ENCODE measurements at places on chromosomes 2 and 18.

- no peak for DNase-seq
Measured at GRCh38 chr18:35508030-35508429, 10.3 kb upstream of the INO80C start.

DNA sequence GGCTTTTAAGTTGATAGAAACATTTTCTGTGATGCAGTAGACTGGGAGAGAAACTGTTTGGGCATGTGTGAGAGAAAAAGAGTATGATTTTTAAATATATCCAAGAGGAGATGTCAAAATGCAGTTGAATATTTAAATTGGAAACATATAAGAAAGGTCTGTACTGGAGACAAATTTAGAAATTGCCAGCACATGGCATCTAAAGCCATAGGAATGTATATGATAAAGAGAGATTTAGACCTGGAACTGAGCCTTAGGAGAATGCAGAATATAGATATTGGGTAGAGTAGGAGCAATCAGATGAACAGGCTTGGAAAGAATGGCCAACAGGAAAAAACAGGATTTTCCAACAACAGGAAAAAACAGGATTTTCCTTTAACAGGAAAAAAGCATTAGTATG is 680.8 kb downstream of the MBD2 start:
- DNase-seq, result no peak

GRCh38 chr2:177147093-177147694 is 65.4 kb upstream of the HNRNPA3 start:
- no peak for DNase-seq

DNA sequence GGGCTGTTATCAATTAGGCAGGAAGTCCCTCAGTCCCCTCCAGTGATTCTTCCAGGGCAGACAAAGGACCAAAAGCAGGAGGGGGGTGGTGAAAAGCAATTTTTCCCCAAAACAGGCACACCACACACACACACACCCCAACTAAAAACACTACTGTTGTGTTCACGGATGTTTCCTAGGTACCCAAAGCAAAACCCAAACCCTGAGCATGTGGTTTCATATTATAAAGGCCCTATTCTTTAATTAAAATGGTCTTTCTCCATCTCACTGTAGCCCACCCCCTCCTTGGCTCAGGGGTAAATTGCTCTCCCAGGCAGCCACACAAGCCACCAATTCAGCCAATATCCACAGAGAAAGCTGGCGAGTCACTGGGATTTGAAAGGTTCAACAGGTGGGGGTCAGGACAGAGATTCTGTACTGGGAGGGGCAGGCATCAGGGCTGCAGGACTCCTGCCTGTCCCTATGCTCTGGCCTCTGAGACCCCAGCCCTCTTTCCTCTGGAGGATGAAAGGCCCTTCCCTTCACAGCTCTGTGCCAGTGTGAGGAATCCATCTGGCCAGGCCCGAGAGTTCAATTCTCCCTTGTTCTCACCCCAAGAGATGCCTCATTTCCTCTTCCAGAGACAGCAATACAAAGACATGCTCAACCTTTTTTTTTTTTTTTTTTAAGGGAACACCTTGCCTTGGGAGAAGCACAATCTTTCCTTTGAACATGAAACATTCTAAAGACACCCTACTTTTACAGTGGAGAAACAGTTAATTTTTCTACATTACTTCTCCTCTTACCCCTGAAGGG is 43.6 kb downstream of the SPRED2 start:
- DNase-seq, result no peak

- DNase-seq, result no peak
Measured at GRCh38 chr2:208565690-208566416, 159.3 kb downstream of the PTH2R start.

DNA sequence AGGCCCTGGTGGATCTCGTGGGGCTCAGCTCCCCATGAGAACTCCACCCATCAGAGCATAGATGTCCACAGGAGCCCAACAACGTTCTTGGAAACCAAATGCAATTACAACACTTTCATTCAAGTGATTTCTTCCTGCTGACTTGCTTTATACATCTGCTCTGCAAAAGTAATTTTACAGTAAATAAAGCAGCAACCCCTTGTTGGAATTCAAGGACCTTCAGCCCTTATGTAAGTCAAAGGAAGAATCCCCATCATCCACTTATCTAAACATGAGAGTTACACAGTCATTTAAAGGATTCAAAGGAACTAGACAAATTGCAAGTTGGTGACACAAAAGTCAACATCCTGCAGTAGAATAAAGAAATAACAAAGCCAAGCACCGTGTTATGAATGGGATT is 17.1 kb upstream of the ANTXR1 start:
- DNase-seq, result no peak

- no peak for DNase-seq
Measured at GRCh38 chr2:216942016-216942415, 82.2 kb upstream of the TNP1 start.

DNA sequence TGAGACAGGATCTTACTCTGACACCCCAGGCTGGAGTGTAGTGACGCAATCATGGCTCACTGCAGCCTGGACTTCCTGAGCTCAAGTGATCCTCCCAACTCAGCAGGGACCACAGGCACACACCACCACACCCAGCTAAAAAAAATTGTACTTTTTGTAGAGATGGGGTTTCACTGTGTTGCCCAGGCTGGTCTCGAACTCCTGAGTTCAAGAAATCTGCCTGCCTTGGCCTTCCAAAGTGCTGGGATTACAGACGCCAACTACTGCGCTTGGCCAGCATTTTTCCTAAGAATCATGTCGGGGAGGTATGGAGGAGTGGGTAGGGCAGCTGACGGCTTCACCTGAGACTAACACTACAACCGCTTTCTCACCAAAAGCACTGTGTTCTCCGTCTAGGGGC is 50.4 kb downstream of the CYP26B1 start:
- DNase-seq, result no peak

DNA sequence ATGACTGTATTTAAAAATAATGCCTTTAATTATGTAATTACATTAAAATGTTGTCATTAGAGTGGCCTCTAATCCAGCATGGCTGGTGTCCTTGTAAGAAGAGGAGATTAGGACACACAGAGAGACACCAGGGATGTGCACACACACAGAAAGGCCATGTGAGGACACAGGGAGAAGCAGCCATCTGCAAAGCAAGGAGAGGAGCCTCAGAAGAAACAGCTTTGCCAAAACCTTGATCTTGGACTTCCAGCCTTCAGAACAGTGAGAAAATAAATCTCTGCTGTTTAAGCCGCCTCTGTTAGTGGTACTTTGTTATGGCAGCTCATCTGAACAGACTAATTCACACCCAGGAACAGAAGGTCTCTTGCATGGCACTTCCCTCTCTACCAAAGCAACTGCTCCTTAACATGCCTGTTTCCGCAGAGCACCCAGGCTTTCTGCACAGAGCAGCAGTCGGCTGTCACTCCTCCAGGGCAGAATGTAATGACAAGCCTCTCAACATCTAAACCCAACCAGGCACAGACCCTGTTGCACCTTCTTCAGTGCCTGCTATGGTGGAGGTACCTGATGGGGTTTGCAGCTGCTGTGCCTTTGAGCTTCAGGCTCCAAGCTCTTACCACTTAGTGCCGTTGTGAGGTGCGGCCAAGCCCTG is 377.7 kb downstream of the TDRD15 start:
- DNase-seq, result no peak

GRCh38 chr18:10077986-10078385 is 164.2 kb downstream of the VAPA start:
- DNase-seq, result no peak

DNA sequence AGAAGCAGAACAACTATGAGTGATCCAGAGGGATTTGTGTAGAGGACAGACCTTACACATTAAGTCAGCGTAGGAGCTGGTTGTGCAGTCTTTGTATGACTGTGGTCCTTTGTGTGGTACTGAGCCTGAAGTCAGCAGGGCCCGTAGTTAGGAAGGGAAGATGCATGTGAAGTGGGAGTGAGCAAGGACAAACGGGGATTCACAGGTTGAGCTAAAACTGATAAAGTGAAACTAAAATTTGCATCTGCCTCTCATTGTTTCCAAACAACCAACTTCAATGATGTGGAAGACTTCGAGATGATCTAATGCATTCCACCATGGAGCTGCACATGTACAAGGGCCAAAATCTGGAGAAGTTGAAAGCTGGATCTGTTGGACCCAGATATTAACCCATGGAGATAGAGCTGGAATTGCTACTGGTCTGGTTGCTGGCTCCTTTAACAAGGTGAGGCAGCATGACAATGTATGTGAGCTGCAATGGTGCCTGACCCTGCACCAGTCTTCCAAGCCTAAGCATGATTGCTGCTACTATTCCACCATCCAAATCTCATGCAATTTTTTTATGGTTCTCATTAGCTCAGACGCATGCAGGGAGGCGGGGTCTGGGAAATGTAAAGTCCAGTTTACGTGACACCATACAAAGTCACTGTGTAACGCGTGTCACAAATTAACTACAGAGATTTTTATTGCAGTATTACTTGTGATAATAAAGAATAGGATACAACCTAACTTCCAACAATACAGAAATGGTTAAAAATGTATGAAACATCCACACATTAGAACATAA is 12.1 kb upstream of the CYBRD1 start:
- DNase-seq, result no peak

GRCh38 chr2:207283356-207283755 is 117.6 kb upstream of the KLF7 start:
- DNase-seq, result no peak

GRCh38 chr2:141601511-141602152 is 529.2 kb downstream of the LRP1B start:
- DNase-seq, result no peak

- no peak for DNase-seq
Measured at GRCh38 chr18:40751186-40751585, 1203.8 kb upstream of the PIK3C3 start.

DNA sequence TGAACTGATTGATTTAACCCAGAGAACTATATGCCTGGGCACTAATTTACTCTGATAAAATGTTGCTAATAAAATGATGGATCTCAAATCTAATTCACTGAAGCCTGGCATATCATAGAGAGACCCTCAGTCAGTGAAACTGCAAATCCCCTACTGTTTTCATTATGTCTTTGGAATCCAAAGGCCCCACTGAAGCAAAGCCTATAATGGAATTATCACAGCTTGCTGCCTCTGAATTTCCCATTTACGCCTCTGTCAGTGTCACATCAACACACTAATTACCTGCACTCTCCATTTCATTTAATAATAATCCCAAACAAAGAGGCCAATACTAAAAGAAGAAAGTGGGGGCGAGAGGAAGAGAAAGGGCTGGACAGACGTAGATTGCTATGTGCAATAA is 470.9 kb downstream of the MBD2 start:
- DNase-seq, result no peak

DNA sequence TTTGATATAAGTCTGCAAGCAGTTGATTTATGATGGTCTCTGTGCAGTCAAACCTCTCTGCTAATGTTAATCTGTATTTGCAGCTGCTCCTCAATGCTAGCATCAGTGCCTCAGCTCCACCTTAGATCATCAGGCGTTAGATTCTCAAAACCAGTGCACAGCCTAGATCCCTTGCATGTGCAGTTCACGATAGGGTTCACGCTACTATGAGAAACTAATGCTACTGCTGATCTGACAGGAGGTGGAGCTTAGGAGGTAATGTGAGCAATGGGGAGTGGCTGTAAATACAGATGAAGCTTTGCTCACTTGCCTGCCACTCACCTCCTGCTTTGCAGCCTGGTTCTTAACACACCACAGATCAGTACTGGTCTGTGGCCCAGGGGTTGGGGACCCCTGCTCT is 18.4 kb downstream of the RBKS start:
- DNase-seq, result no peak

DNA sequence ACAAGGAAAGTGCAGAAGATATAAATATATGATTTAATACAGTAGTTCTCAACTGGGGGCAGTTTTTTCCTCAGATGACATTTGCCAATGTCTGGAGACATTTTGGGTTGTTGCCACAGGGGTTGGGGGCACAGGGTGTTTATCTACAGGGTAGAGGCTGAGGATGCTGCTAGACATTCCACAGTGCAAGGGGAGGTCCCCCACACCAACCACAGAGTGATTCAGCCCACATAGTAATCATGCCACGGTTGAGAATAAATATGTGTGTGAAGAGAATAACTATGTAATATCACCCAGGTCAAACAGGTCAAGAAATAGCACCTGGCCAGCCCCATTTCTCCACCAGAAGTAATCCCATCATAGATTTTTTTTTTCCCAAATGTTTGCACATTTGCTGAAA is 17.9 kb downstream of the DYSF start:
- no peak for DNase-seq

DNA sequence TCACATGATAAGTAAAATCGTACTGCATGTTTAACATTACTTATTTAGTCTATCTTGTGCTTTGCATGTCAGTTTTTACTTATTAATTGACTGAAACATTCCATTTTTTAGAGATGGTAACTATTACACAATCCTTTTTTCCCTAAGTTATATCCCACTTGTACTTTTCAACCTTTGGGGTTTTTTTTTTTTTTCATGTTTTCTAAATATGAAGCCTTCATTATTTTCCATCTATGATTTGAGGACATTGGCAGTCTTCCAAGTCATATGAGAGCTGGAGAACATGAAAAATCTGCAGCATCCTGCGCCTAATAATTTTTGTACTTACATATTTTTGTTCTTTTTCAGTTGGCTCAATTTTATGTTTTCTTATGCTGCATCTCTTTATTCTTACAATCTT is 113.9 kb downstream of the MYO1B start:
- DNase-seq, result no peak

- DNase-seq, result no peak
Measured at GRCh38 chr2:128556089-128556488, 237.4 kb upstream of the HS6ST1 start.

GRCh38 chr2:194443926-194444325 is 1213.1 kb upstream of the SLC39A10 start:
- DNase-seq, result no peak

- no peak for DNase-seq
Measured at GRCh38 chr2:239836021-239836765, 188.9 kb downstream of the NDUFA10 start.

DNA sequence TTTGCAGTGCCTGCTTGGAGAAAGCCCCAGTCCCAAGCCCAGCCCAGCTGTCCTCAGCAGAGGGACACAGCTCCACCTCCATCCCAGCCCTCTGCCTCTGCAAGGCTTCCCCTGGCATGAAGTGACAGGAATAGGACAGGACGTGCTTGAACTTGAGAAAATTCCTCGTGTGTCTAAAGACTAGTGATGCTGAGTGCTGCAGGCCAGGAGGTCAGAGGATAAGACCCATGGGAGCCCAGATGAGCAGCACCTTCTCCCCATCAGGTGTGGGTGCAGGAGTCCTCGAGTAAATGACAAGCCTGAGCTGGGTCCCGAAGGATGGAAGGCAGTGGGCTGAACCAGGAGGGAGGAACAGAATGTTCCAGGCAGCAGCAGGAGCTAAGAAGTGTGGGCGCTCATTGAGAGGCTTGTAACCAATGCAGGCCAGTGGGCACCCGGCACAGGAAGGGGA is 67.8 kb upstream of the UXS1 start:
- no peak for DNase-seq

- DNase-seq, result no peak
Measured at GRCh38 chr18:54926593-54927325, 32.5 kb downstream of the CCDC68 start.

All from cortex of kidney (tissue), 1 donor.